Mesenchymal stem cell (in vitro differentiated cells and primary cell): ENCODE measurements at places on chromosomes 7 and 10.

DNA sequence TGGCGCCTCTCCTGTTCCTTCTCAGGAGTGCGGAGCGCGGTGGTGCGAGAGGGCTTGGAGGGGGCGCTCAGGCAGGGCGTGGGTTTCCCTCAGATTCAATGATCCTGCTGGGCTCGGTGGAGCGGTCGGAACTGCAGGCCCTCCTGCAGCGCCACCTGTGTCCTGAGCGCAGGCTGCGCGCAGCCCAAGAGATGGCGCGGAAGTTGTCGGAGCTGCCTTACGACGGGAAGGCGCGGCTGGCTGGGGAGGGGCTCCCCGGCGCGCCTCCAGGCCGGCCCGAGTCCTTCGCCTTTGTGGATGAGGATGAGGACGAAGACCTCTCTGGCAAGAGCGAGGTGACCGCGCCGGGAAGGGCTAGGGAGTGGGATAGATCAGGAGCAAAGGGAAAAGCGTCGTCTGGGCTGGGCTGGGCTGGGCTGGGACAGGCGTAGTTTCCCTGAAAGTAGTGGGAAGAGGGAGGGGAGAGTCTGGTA, 17.0 kb downstream of the FAM131B start:
- peaks cover 5% of the 10 kb centered on the region for H3K4me1 ChIP-seq
- DNase-seq: peak; percentile 48
- no peak overlapping the region for H3K27ac ChIP-seq
- H3K27me3 ChIP-seq: peaks cover 43% of the 10 kb centered on the region
- H3K36me3 ChIP-seq: no peaks in the 10 kb centered on the region
- peak overlapping the region; percentile 61 for H3K4me3 ChIP-seq

DNA sequence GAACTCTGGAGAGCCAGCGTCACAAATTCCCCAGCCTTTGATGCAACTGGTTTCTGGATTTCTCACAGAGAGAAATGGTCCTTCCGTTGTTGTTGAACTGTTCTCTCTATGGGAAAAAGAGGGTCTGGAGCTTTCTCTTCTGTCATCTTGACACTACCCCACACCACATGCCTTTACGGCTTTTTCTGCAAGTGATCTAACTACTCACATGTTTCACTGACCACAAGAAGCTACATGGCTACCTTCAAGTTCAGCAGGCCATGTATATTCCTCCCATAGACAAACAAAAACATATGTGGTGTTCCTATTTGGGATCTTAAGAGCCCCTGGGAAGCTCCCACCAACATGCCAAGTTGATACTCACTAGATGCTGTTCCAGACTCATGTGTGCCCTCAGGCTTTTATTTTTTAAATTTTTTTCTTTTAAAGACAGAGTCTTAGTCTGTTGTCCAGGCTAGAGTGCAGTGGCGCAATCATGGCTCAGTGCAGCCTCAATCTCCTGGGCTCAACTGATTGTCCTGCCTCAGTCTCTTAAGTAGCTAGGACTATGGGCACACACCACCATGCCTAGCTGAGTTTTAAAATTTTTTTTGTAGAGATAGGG, 72.0 kb downstream of the RNF216 start:
- no peak overlapping the region for H3K4me3 ChIP-seq
- no peak overlapping the region for H3K27ac ChIP-seq
- H3K4me1 ChIP-seq: no peaks in the 10 kb centered on the region
- H3K27me3 ChIP-seq: no peaks in the 10 kb centered on the region
- peaks cover 83% of the 10 kb centered on the region for H3K36me3 ChIP-seq

DNA sequence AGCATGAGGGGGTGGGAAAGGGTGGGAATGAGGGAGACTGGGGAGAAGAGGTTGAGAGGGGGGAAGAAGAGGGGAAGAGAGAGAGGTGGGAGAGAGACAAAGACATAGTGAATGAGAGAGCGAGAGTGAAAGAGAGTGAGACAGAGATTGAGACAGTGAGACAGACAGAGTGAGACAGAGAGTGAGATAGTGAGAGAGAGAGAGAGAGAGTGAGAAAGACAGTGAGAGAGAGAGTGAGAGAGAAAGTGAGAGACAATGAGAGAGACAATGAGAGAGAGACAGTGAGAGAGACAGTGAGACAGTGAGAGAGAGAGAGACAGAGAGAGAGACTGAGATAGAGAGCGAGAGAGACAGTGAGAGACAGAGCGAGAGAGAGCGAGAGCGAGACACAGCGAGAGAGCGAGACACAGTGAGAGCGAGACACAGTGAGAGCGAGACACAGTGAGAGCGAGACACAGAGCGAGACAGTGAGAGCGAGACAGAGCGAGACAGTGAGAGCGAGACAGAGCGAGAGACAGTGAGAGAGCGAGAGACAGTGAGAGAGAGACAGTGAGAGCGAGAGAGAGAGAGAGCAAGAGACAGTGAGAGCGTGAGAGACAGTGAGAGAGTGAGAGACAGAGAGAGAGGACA, 10.1 kb downstream of the TMEM243 start:
- no peaks in the 10 kb centered on the region for H3K27me3 ChIP-seq
- H3K4me3 ChIP-seq: no peak overlapping the region
- no peak for DNase-seq
- peaks cover 5% of the 10 kb centered on the region for H3K4me1 ChIP-seq

DNA sequence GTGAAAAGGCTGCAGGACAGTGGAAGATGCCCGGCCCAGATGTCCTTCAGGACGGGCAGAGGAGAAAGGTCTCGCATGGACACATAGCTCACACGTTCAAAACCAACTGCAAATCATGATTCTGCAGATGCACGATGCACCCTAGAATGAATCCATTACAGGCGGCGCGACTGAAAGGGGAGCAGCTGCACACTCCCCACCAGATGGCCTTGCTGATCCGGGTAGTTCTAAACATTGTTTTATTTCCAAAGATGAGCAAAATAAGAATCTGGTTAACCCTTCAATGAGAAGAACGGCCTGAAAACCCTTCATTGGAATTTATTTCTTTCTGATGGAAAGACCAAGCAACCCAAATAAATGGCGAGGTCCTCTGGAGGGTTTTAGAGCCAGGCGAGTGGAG, 33.8 kb downstream of the CHST15 start:
- H3K36me3 ChIP-seq: no peaks in the 10 kb centered on the region
- H3K4me1 ChIP-seq: peaks cover 9% of the 10 kb centered on the region
- H3K27ac ChIP-seq: no peak overlapping the region
- DNase-seq: no peak
- no peaks in the 10 kb centered on the region for H3K27me3 ChIP-seq

- no peaks in the 10 kb centered on the region for H3K4me1 ChIP-seq
- no peak overlapping the region for H3K27ac ChIP-seq
- peak; percentile 41 for DNase-seq
- H3K4me3 ChIP-seq: no peak overlapping the region
- no peaks in the 10 kb centered on the region for H3K27me3 ChIP-seq
Measured at GRCh38 chr10:22573820-22574569, 140.4 kb downstream of the PIP4K2A start.

DNA sequence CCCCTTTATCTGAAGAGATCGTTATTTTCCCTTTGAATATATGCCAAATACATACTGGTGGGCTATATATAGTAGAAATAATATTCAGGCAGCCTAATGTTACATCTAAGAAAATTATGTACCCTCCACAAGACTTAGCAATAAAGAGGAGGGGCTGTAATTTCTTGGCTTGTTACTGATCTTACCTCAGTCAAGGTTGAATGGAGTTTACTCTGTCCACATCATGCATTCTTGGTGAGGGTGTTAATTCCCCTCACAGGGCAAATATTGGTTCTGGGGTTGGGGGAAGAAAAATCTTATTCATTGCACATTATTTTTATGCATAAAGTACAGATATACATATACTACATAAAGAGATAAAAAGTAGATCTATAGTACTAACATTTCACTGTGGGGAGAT, 145.8 kb upstream of the ANK3 start:
- no peak for DNase-seq
- H3K36me3 ChIP-seq: no peaks in the 10 kb centered on the region
- H3K4me1 ChIP-seq: no peaks in the 10 kb centered on the region
- H3K4me3 ChIP-seq: no peak overlapping the region
- H3K27me3 ChIP-seq: no peaks in the 10 kb centered on the region

DNA sequence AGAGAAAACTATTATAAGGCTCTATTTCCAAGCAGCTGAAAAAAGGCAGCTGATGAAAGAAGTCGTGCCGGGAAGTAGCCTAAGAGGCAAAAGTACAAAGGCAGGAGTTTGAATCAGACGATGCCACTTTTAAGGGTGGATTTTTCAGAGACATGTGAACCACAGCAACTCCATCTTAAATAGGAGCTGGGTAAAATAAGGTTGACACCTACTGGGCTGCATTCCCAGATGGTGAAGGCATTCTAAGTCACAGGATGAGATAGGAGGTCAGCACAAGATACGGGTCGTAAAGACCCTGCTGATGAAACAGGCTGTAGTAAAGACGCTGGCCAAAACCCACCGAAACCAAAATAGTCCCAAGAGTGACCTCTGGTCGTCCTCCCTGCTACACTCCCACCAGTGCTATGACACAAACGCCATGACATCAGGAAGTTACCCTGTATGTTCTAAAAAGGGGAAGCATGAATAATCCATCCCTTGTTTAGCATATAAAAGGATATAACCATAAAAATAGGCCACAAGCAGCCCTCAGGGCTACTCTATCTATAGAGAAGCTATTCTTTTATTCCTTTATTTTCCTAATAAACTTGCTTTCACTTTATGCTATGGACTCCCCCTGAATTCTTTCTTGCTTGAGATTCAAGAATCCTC, 45.5 kb upstream of the PRSS1 start:
- no peaks in the 10 kb centered on the region for H3K27me3 ChIP-seq
- DNase-seq: no peak
- H3K27ac ChIP-seq: no peak overlapping the region
- H3K4me1 ChIP-seq: no peaks in the 10 kb centered on the region

- H3K4me3 ChIP-seq: no peak overlapping the region
- no peak overlapping the region for H3K27ac ChIP-seq
- no peak for DNase-seq
- no peaks in the 10 kb centered on the region for H3K27me3 ChIP-seq
- H3K36me3 ChIP-seq: no peaks in the 10 kb centered on the region
- H3K4me1 ChIP-seq: no peaks in the 10 kb centered on the region
Measured at GRCh38 chr7:134108802-134109201, 18.3 kb upstream of the LRGUK start.

DNA sequence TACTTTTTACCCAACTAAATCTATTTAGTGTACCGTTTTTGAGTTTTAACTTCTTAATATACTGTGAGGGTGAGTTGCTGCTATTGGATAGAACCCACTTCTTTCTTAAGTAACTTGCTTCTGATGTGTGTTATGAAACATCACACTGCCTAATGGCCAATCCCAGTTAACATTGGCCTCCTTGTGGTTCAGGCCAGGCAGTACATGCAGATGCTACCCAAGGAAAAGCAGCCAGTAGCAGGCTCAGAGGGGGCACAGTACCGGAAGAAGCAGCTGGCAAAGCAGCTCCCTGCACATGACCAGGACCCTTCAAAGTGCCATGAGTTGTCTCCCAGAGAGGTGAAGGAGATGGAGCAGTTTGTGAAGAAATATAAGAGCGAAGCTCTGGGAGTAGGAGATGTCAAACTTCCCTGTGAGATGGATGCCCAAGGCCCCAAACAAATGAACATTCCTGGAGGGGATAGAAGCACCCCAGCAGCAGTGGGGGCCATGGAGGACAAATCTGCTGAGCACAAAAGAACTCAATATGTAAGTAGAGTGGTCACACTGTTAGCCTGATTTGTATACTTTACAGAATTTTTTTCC, 39.7 kb downstream of the TES start:
- peak; percentile 66 for DNase-seq
- no peak overlapping the region for H3K4me3 ChIP-seq
- H3K4me1 ChIP-seq: no peaks in the 10 kb centered on the region
- peaks cover 5% of the 10 kb centered on the region for H3K36me3 ChIP-seq

DNA sequence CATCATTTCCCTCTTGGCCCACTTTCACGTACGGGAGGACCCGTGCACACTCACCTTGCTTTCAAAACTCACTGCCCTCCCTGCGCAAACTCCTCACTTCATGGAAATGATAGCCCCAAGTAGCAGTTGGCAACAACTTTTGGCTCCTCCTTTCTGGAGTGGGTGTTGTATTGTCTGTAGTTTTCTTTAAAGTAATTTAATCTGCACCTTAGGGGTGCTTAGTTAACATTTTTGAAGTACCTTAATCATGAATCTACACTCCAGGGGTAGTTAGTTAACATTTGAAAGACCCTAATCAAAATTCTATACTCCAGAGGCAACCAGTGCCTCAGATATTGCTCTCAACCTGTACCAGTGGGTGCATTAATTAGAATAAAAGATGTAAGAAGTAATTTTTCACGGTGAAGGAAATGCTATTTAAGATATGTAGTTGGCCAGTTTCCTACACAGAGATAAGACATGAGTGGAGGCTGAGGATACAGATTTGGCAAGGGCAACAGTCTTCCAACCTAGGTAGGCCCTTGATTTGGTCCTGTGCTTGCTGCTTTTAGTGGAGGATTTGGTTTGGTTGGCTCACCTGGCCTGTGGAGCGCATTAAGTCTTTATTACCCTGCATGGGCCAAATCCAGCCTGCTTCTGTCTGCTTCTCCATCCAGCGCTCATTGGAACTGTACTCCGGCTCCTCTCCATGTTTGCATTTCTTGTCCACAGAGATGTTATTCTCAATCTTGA, 93.0 kb downstream of the EXOC4 start:
- no peak overlapping the region for H3K27ac ChIP-seq
- H3K4me1 ChIP-seq: no peaks in the 10 kb centered on the region
- no peaks in the 10 kb centered on the region for H3K36me3 ChIP-seq
- H3K27me3 ChIP-seq: no peaks in the 10 kb centered on the region
- H3K4me3 ChIP-seq: no peak overlapping the region

- no peaks in the 10 kb centered on the region for H3K4me1 ChIP-seq
- no peak for DNase-seq
Measured at GRCh38 chr10:65793738-65794425, 1132.0 kb upstream of the LRRTM3 start.

GRCh38 chr10:31959461-31960173, 31.0 kb upstream of the ARHGAP12 start:
- no peak overlapping the region for H3K27ac ChIP-seq
- H3K27me3 ChIP-seq: no peaks in the 10 kb centered on the region
- H3K4me3 ChIP-seq: no peak overlapping the region
- H3K4me1 ChIP-seq: peaks cover 3% of the 10 kb centered on the region
- H3K36me3 ChIP-seq: no peaks in the 10 kb centered on the region
- DNase-seq: no peak

- no peaks in the 10 kb centered on the region for H3K36me3 ChIP-seq
- H3K27me3 ChIP-seq: no peaks in the 10 kb centered on the region
- no peaks in the 10 kb centered on the region for H3K4me1 ChIP-seq
- no peak overlapping the region for H3K27ac ChIP-seq
Measured at GRCh38 chr7:21690705-21691104, 147.9 kb downstream of the DNAH11 start.

- H3K4me3 ChIP-seq: no peak overlapping the region
- no peaks in the 10 kb centered on the region for H3K4me1 ChIP-seq
- no peaks in the 10 kb centered on the region for H3K27me3 ChIP-seq
- DNase-seq: no peak
Measured at GRCh38 chr10:123537188-123537961, 128.8 kb upstream of the GPR26 start.

DNA sequence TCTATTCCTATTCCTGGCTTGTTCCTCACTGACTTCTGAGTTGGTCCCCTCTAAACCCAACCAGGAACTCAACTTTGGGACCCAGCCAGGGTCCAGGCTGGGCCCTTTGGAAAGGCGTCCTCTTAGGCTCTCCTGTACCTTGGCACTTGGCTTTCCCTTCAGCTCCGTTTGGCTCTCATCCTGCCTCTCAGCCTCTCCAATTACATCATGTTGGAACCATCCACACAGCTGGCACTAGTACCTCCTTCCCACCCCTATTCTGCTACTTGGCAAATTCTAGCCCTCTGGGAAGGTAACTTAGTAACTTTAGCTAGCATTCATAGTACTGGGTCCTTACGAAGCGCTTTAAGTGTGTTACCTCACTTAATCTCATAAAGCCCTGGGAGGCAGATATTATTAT, 205.3 kb upstream of the HABP2 start:
- H3K27ac ChIP-seq: no peak overlapping the region
- H3K4me1 ChIP-seq: no peaks in the 10 kb centered on the region
- H3K4me3 ChIP-seq: no peak overlapping the region
- DNase-seq: no peak
- H3K36me3 ChIP-seq: no peaks in the 10 kb centered on the region
